ENCODE measurements at places on chromosomes 16 and 17. TPM values are rescaled to one million over a fixed set of nuclear protein-coding genes. Genes with fewer than 3 reads are reported as not detected.

ZNF385C gene
- total RNA-seq = not detected

RGS11 gene
- total RNA-seq = 2.7 TPM

COPRS gene
- 130 TPM for total RNA-seq

CD79B gene
- total RNA-seq = 2.1 TPM

SRCAP gene
- total RNA-seq = 20.9 TPM

TMED6 gene
- 0.13 TPM for total RNA-seq

HBA2 gene
- not detected for total RNA-seq

NKD1 gene
- total RNA-seq = 0.62 TPM

RASL10B gene
- total RNA-seq = 0.40 TPM

TNP2 gene
- total RNA-seq = under 0.01 TPM

NPIPB8 gene
- 0.87 TPM for total RNA-seq

KRTAP1-5 gene
- not detected for total RNA-seq

RILP gene
- total RNA-seq = 13.7 TPM

PABPN1L gene
- total RNA-seq = not detected

TGFB1I1 gene
- 21.8 TPM for total RNA-seq

GSDMA gene
- not detected for total RNA-seq

IL32 gene
- 4.4 TPM for total RNA-seq

ERN2 gene
- 0.19 TPM for total RNA-seq

TMEM220 gene
- 5.1 TPM for total RNA-seq

MYADML2 gene
- total RNA-seq = under 0.01 TPM

DNAI2 gene
- not detected for total RNA-seq

EPOP gene
- total RNA-seq = 0.26 TPM

EVPLL gene
- not detected for total RNA-seq

CES5A gene
- total RNA-seq = not detected

PRKAR1A gene
- total RNA-seq = 612 TPM

CIBAR2 gene
- not detected for total RNA-seq

OR1F1 gene
- total RNA-seq = not detected

MYO15B gene
- 2.9 TPM for total RNA-seq

AOC2 gene
- total RNA-seq = 0.40 TPM

GPR142 gene
- total RNA-seq = not detected
